ENCODE measurements at places on chromosomes 11 and 22.

GRCh38 chr11:130638033-130638432 lies 189.6 kb downstream of the ADAMTS15 start:
- DNase-seq: no peak

- DNase-seq: no peak
Measured at GRCh38 chr11:103920933-103921332, 115.5 kb upstream of the DDI1 start.

DNA sequence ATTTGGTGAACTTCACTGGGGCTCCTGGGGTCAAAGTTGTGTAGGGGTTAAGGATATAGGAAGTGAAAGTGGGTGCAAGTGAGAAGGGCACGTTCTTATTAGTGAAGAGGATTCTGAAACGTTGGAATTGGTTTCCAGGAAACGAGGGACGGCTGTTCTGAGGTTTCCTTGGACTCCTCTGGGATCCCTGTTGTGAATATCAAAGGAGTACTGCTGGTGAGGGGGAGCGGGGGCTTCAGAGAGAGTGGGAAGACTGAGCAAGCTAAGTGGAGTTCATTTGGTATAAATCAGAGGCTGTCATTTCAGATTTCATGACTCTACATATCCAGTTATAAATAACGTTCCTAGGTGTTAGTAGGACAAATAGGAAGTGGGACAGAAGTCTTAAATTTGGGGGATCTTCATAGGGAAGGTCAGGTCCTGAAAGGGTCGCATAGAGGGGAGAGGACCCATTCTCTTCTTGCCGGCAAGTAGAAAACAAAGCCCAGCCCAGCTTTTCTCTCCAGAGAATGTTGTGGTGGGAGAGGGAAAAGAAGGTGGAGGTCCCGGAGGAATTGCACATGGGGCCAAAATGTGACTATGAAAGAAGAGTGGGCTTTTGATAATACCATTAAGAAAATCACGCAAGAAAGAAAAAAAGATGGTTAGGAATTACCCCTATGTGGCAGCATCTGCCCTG lies 1.1 kb upstream of the NELL1 start:
- no peak for DNase-seq

GRCh38 chr11:2366276-2366675 lies 10.8 kb upstream of the CD81 start:
- no peak for DNase-seq

DNA sequence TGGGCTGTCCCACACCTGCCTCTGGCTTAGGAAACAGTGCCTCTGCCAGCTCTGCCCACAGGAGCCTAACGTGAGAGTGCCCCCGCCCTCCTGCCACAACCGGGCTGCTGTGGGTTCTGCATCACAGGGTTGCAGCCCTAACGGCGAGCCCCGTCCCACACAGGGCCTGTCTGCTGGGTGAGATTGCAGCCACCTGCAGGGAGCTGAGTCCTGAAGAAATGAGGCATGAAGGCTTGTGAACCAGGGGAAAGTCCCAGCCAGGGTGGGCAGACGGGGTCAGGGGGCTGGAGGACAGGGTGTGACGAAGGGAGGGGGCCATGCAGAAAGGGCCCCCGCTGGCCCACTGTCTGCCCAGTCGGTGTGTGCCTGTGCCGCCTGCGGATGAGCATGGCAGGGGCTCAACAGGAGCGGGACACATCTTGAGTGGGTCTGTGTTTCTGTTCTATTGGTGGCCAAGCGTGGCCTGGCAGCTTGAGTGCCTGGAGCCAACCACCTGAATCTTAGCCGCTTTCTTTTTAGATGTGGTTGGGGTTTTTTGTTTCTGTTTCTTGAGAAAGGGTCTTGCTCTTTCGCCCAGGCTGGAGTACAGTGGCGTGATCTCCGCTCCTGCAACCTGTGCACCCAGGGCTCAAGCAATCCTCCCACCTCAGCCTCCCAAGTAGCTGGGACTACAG lies 38.9 kb downstream of the CTTN start:
- no peak for DNase-seq

- no peak for DNase-seq
Measured at GRCh38 chr11:120785576-120785975, 238.3 kb upstream of the TBCEL start.

GRCh38 chr11:110317516-110317932 lies 21.1 kb upstream of the RDX start:
- no peak for DNase-seq

- DNase-seq: no peak
Measured at GRCh38 chr11:132131047-132131446, 760.6 kb downstream of the NTM start.

GRCh38 chr22:36386351-36386899 lies 1.3 kb downstream of the MYH9 start:
- no peak for DNase-seq

DNA sequence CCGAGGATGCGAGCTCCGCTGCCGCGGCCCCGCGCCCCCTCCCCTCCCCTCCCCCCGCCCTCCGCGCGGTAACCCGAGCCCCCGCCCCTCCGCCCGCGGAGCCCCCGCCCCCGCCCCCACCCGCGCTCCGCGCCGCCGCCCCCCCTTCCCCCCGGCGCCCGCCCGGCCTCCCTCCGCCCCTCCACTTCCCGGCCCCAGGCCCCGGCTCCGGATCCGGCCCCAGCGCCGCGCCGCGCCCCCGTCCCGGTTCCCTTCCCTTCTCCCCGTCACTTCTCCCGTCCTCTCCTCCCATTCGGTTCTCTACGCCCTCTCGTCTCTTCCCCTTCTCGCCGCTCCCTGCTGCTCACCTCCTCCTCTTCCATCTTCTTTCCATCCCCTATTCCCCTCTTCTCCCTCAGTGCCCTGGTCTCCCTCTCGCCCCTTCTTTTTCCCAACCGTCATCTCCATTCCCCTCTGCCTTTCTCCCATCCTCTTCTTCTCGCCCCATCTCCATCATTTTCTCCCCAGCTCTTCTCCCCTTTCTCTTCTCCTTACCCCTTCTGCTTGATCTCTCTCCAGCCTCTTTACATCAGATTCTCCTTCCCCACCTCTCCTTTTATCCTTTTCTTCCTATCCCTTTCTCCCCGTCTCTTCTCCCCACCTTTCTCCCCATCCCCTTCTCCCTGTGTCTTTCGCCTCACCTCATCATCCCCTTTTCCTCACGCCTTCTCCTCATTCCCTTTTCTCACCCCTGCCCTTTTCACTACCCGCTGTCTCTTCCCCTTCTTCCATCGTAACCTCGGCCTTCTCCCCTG lies at the start of gene DCHS1:
DCHS1 (minus strand) TSS at position 20 of the 794 bp plus-strand sequence. CDS start 14,196 bp downstream, outside the sequence.
- DNase-seq: no peak

DNA sequence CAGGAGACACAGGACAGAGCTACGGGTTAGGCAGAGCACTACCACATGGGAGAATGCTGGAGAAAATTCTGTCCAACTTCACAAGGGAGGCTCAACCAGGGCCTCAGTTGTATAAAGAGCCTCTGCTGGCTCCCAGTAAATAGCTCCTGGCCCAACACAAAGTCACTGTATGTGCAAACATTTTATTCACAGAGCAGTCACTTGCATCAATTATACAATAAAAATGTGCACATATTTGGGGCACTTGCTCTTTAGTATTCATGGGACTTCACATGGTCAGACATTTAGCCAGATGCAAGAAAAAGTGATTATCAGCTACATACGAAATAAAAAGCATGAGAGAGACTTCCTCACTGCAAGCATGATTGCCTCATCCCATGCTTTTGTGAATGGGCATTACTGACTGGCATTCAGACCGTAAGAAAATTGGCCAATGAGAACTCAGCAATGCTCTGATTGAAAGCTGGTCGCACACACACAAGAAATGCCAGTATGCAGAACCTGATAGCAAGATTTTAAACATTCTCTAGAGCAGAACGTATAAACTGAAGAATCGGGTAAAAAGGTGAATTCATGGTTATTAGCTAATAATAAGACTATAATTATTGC lies 39.4 kb downstream of the BLID start:
- DNase-seq: no peak

DNA sequence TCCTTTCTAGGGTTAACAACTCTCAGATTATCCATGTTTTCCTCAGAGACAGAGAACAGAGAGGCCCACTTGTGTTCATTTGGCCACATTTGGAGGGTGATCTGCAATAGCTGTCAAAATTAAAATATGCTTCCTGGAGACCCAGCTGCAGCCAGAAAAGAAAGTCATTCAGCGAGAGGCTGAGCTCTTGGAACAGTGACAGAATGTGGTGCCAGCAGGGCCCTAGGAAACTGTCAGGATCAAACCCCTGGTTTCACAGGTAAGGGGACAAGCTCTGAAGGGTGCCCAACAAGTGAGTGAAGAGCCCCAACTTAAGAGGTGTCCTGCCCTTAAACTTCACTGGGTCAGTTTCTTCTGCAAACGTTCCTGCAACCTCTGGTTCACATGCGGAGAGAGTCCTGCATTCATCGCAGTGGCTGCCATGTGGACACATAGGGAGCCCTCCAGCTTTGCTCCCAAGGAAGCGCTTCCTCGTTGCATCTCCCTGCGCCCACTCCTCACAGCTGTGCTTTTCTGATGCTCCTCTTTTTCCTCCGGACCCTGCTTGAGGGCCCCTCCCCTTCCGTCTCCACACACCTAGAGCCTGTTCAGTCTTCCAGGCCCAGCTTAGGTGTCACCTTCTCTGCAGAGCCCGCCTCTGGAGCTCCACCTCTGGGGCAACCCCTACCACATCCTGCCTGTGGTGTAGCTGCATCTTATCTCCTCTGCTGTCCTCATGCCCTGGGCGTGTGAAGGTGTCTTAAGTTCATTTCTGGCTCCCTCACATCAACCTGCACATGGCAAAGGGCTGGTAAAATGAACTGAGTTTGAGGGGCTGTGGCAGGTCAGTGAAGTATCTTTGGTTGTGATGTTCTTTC lies 3.9 kb downstream of the UCP3 start:
- peak; percentile 57 for DNase-seq

DNA sequence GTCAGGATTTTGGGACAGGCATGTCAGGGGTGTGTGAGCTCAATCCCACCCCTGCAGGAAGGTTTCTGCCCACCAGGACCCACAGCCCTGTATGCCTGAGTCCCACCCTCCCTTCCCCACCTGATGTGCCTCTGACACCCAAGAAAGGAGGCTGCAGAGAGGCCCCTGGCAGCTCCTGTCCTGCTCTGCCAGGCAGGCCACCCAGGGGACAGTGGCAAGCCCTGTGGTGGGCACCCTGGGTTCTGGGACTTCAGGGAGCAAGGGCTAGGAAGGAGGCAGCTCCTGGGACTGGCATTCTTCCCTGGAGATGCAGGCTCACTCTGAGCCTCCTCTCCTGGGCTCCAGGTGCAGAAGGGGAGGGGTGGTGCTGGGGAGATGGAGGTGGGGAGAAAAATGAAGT lies 234.5 kb upstream of the B3GAT1 start:
- no peak for DNase-seq

DNA sequence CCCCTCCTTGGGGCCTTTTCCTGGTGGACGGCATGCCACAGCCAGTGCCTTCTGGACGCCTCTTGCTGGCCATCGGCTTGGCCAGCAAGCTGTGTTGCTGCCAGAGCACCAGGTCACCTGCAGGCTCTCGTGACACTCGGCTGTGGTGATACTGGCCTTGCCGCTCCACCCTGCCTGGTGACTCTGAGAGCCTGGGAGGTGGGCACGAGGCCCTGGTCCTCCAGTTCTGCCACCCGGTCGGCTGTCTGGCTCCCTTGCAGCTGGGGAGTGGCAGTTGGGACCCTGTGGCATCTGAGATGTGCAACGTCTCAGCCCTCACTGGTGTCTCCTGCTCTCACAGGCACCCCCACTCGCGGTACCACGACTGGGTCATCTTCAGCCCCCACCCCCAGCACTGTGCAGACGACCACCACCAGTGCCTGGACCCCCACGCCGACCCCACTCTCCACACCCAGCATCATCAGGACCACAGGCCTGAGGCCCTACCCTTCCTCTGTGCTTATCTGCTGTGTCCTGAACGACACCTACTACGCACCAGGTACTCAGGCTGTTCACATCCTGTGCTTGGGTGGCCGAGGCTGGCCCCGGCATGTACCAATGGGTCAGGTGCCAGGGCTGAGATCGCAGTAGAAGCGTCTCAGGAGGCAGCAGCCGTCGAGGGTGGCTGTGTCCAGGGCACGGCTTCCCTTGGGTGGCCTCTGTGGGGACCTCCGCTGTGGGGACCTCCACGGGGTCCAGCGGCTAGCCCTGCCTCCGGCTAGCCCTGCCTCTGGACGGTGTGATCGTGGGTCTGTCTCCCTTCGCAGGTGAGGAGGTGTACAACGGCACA lies 26.0 kb downstream of the MUC2 start:
- DNase-seq: no peak

All from hematopoietic multipotent progenitor cell treated with erythropoietin and hydrocortisone succinate and interleukin-3 and kit ligand, for 15 days (in vitro differentiated cells).